Left ventricle myocardium inferior (tissue), 1 donor: ENCODE measurements at places on chromosomes 11 and 22.
A peak's percentile ranks its signal among the peaks of the same experiment; 100 is the strongest.

DNA sequence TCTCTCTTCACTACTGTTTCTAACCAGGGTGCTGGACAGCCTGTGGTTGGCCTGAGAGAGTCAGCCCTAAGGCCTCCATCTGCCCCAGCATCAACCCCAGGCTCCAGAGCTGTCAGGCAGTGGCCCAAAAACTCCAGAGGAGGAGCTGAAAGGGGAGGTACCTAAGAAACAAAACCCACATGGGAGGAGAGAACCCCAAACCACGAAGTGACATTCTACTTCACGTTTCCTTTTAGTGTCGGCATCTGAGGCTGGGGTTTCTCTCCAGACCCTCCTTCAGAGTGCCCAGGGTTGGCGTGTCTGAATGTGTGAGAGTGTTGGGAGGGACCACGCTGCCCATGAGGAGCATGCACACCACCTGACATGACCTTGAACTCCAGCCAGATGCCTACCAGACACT, 69.8 kb upstream of the NNMT start:
- DNase-seq, result no peak

DNA sequence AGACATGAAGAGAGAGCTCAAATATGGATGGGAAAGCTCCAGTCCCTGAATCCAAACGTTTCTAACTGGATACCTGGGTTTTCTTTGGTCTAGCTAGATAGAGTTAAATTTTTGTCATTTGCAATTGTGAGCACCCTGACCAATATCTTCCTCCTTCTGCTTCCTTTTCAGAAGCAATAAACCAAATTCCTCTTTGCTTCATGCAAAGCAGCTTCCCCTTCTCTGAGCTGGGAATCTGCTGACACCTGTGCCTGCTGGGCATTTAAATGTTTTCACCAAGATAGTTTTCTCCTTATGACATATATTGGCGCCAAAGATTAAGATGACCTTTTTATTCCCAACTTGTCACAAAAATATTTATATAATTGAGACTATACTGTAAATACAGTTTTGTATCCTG, 27.9 kb upstream of the PAK1 start:
- no peak for DNase-seq

- DNase-seq, result peak; percentile 50
Observed at GRCh38 chr22:22877523-22878210, 9.9 kb upstream of the IGLL5 start.

GRCh38 chr22:33874206-33874605, 46.1 kb downstream of the LARGE1 start:
- DNase-seq, result no peak

- DNase-seq, result no peak
Observed at GRCh38 chr22:44944883-44945601, 64.8 kb downstream of the PHF21B start.

DNA sequence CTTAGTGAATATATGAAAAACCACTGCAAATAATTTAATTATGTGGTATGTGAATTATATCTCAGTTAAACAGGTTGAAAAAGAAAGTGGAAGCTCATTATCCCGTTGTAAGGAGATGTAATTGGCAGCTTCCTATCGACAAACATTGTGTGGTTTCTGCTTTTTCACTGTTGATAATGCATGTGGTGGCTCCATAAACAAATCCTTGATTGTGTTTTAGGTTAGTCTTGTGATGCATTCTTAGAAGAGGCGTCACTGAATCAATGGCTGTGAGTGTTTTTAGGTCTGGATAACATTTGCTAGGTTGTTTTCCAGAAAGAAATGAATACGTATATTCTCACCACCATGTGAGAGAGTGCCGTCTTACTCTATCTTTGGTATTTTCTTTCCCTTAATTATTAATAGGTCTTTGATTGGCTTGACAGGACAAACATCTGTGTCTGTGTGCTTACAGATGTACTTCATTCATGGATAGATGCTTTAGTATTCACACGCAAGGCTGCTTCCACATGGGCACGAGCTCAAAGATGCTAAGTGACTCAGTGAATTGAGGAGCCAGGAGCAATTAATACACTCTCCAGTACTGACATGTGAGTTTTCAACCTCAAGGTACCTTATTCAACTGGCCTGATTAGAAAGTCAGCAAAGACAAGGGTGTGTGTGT, 166.7 kb downstream of the TBC1D22A start:
- no peak for DNase-seq
